ENCODE measurements at places on chromosomes 13 and 19.
A peak's percentile ranks its signal among the peaks of the same experiment; 100 is the strongest.

GRCh38 chr13:38409771-38410170 lies 60.1 kb downstream of the UFM1 start:
- DNase-seq, result no peak

DNA sequence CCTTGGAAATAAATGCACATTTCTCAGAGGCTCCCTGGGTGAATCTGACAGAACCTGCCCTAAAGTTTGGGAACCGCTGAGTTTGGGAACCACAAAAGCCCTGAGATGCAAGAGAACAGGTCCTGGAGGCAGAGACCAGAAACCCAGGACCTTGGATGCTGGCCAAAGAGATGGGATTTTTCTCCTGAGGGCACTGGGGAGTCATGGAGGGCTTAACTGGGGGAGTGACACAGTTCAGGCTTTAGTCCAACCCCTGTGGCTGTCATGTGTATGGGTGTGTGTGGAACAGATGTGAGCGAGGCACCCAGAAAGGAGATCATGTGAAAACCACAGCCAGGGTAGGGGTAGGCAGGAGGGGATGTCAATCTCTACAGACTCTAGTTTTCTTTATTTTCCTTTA lies 3.9 kb upstream of the NCCRP1 start:
- DNase-seq, result no peak

DNA sequence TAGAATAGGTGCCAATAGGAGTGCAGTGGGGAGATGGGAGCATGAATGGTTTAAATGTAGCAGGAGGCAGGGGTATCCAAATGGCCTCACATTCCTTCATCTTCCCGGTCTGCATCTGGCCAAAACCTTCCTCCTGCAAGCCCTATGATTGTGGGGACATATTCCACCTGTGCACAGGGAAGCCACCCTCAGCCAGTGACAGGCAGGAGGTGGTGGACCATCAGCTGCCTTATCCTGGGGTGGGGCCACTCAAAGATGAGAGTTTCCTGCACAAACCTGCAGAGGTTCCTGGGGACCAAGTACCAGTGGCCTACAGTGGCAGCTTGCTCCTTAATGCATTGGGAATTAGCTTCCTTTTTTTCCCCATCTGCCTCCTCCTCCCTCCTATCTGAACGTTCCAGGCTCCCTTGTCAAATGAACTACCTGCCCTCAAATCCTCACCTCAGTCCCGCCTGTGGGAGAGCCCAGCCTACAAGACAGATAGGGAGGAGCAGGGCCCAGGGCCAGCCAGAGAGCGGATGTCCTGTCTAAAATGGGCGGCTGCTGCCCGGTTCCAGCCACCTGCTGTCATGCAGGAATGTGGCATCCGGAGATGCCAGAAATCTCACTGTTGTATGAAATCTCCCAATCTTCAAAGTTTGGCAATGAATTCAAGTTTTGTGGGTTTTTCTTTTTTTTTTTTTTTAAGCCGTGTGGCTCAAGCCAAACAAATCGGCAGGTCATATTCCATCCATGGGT lies 85.0 kb downstream of the TSHZ3 start:
- no peak for DNase-seq

GRCh38 chr19:43224855-43225253 lies 19.4 kb upstream of the PSG4 start:
- DNase-seq, result no peak

DNA sequence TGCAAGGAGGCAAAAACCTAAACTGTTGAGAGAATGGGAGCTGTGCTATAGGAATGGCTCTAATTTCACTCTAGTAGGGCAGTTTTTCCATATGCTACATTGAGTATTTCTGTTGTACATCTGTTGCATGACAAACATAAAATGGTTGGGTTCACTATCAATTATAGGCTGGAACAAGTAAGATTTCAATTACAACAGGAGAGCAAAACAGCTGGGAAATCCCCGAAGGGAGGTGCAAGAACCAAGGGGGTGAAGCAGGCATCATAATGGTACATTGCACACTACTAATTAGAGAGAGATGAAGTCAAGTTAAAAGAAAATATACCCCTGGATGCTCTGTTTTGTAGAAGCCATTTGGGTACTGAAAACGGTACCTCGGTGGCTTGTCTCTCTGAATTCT lies 389.5 kb downstream of the PCDH9 start:
- DNase-seq, result no peak

- DNase-seq, result peak; percentile 68
Measured at GRCh38 chr19:5075597-5075996, 106.7 kb downstream of the KDM4B start.

DNA sequence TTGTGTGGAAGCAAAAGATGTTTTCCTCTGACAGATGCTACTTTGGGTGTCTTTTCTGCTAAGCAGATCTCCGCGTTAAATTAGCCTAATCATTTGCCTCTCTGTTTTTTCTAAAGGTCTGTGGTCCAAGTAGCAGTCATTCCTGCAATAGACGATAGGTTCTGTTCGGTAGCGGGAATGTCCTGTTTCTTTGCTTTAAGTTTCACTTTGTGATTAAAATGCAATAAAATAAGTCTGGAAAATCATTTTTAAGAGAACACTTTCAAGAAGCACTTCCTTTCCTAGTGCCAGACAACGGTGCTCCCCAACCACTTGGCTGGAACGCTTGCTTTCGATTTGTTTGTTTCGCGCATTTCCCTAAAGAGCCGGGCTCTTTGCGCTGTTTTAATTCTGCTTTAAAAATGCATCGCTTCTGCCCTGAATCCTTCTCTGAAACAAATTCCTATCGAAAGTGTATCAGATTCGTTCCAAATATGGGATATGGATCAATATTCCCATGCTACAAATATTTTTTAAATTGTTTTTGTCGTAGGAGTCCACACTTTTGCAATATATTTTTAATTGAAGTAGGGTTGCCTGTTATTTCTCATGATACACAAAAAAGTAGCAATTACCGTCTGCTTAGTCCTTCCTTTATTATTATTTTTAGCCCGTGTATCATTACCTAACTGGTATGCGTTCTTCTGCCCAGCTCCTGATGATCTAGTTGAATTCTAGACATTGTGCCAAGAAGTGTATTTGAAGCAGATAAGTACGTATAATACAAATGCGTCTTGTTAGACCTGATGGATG lies 14.2 kb downstream of the ZIC2 start:
- DNase-seq, result no peak

- peak; percentile 69 for DNase-seq
Measured at GRCh38 chr19:55640043-55640576, 692 bp upstream of the ZNF580 start.

DNA sequence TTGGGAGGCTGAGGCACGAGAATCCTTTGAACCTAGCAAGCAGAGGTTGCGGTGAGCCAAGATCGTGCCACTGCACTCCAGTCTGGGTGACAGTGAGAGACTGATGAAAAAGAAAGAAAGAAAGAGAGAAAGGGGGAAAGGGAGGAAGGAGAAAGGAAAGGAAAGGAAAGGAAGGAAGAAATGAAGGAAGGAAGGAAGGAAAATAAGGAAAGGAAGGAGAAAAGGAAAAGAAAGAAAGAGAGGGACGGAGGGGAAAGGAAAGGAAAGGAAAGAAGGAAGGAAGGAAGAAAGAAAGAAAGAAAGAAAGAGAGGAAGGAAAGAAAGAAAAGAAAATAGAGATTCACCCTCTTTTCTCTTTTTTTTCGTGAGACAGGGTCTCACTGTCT lies 8.7 kb downstream of the PDE4A start:
- DNase-seq, result no peak

- DNase-seq, result no peak
Measured at GRCh38 chr13:98410612-98411011, 166.3 kb downstream of the STK24 start.

Measured in Jurkat, Clone E6-1 (cell line).